ENCODE measurements at places on chromosomes 1 and 21. TPM values are rescaled to one million over a fixed set of nuclear protein-coding genes. Genes with fewer than 3 reads are reported as not detected.

The PLA2G2C gene
- total RNA-seq, result not detected

The ELF3 gene
- total RNA-seq, result 0.10 TPM

The TRNP1 gene
- 13.3 TPM for total RNA-seq

The PKLR gene
- total RNA-seq, result not detected

The ADAMTS5 gene
- under 0.01 TPM for total RNA-seq

The SNX27 gene
- total RNA-seq, result 17.9 TPM

The LAX1 gene
- total RNA-seq, result 0.10 TPM

The CFAP74 gene
- total RNA-seq, result not detected

The RYR2 gene
- 0.10 TPM for total RNA-seq

The OPRD1 gene
- not detected for total RNA-seq

The APOBEC4 gene
- not detected for total RNA-seq

The TOMM40L gene
- 16.0 TPM for total RNA-seq

The VWA1 gene
- 5.0 TPM for total RNA-seq

The CDA gene
- 0.98 TPM for total RNA-seq

The SAMD13 gene
- total RNA-seq, result 2.4 TPM

The GPR25 gene
- total RNA-seq, result not detected

Measured in vein endothelial cell (primary cell).